OCI-M1 (cell line): ENCODE measurements at places on chromosomes 12 and 14.

DNA sequence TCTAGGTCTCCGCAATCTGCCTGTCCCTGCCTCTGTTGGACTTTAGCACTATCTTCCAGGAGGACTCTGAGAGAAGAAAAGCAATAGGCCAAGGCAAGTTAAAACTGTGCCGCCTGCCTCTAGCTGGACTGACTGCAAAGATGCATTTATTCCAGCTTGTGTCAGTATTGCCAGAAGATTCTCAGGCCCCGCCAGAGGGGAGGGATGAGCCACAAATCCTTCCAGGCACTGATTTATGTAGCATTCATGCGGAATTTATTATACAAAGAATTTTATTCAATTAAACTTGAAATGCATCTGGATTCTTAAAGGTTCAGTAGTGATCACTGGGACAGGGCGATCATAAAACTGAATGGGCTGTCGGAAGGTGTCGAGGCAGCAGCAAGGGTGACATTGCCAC, 19.8 kb downstream of the MMAB start:
- no peak for DNase-seq

DNA sequence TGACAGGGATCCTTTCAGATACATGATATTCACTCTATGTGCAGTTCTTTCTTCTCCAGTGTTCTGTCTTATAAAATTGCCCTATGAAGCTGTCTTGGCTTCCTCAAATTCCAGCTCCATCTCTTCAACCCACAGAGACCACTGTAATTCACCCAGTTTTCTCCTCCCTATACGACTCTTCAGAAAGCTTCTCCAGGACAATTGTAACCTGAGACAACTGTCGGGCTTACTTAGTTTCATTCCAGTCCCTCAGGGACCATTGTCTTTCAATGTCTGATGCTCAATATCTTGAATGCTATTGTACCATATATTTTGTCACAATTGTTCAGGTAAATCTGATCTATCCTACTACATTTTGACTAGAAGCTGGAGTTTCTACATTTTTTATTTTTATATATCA, 345.3 kb downstream of the RPL10L start:
- DNase-seq, result no peak

- DNase-seq, result no peak
Observed at GRCh38 chr14:49882826-49883694, 9.8 kb upstream of the ARF6 start.

DNA sequence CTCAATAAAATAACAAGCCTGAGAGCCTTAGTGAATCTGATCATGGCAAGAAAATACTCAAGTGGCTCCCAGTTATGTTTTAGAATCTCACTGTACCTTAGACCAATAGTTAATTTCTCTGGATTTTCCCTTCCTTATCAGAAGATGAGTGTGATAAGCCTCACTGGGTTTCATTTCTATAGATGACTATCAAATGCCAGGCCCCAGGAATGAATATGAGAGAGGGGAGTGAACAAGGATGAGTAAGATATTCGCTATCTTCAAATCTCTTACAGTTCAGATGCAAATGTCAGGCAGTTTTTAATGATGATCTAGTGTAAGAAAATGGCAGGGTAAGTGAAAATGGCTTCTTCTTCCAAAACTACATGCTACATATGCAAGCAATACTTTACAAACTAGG, 26.1 kb upstream of the OR10P1 start:
- no peak for DNase-seq

DNA sequence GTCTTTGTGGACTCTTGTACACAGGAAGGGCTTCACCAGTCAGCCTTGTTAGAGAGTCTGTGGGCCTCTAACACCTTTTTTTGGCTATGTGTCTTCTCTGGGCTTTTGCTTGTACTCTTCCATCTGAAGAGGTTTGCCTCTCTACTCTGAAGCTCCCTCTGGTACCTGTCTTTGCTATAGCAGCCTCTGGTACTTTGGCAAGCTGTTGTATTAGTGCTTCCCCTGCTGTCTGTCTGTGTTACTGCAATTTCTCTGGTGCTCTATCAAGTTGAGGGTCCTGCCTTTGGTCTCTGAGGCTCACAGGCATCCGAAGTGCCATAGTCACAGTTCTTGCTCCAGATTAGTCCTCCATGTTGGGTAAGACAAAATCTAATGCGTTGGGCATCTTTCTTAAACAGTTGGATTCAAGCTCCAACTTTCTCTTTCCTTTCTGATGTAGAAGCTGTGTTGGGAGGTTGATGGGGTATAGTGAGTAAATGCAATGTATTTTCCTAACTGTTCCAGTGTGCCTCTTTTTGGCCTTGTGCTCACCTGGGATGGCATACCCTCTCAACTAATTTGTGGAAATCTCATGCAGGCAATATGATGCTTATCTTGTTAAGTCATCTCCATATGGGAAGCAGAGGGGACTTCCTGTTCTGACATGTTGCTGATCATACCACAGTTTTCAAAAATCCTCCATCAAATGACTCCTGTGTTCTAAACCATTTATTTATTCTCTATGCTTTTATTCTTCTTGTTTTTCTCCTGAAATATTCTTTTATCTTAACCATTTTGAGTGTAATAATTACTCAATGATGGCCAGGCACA, 88.8 kb downstream of the ATF7IP start:
- DNase-seq, result peak; percentile 70

- no peak for DNase-seq
Observed at GRCh38 chr14:23942587-23942986, 11.0 kb upstream of the DHRS4 start.

GRCh38 chr12:31011336-31011735, 62.3 kb upstream of the DDX11 start:
- DNase-seq, result no peak

GRCh38 chr12:110661337-110661972, 27.5 kb downstream of the HVCN1 start:
- DNase-seq, result no peak

DNA sequence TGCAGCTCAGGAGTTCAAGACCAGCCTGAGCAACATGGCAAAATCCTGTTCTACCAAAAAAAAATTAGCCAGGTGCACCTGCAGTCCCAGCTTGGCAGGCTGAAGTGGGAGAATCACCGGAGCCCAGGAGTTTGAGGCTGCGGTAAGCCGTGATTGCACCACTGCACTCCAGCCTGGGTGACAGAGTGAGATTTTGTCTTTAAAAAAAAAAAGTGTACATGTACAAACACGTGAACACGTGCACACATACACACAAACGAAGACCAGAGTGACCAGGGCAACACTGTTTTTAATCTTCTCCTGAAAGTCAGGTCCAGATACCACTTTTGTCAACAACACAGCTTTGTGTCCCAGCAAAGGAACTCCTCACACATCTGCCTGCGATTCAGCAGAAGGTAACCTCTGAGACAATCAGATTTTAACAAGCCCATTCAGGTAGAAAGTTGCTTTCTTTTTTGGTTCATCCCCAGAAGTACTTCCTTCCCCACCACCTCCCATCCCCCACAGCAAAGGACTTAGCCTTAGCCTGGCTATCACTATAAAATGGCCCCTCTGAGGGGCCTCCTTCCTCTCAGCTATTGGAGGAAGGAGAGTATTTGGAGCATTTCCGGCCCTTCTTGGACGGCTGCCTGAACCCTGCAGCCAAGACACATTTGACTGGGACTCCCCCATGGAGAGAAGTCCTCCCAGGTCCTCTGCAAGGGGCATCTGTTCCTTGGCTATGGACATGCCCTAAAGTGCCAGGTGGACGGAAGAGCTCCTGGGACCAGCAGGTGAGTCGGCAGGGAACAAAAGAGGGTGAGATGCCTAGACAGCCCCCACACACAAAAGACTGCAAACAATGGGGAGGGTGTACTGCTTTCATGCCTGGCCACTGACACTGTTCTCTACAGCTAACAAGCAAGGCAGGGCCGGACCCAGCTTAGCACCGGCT, 9.8 kb downstream of the CTDSP2 start:
- DNase-seq, result peak; percentile 88

DNA sequence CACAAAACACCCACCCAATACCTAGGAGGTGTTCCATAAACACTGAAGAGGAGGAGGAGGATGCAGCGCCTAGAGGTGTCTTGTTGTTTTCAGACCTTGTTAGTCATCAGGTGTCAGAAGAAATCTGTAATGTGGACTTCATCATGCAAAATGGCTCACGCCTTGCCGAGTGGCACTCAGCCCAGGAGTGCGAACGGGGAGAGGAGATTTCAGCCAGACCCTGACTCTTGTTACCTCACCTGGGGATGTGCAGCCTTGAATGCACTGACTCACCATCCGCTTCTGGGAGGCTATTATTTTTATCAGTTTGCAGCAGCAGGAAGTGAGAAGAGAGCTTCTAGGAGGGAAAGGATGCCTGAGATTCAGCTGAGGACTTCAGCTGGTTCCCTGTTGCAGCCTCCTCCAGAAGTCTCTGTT, 48.2 kb upstream of the PLXNC1 start:
- peak; percentile 56 for DNase-seq

DNA sequence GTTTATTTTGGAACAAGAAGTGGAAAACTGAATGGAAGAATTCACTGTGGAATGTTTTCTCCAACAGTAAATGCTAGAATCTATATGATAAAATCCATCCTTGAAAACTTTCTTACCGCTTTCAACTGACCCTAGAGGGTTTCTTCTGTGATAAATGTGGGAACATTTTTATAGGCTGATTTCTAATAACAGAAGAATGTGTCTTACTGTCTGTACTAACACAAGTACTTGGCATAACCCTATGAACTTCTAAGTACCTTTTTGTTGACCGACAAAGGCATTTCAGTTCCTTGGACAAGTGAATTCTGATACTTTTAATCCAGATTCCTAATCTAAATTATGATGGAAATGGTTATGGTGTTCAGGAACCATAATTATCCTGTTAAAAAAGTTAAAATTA, 1109.7 kb upstream of the FLRT2 start:
- no peak for DNase-seq

- no peak for DNase-seq
Observed at GRCh38 chr12:42564556-42564955, 25.0 kb downstream of the PRICKLE1 start.

DNA sequence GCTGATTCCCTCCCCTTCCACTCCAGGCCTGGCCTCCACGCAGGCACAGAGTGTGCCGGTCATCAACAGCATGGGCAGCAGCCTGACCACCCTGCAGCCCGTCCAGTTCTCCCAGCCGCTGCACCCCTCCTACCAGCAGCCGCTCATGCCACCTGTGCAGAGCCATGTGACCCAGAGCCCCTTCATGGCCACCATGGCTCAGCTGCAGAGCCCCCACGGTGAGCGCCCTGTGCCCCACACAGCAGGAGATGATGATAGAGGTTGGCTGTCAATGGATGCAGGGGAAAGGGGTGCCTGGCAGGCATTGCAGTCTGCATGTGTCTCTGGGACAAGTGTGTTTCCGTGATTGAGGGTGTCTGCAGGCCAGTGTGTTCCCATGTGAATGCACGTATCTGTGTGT, 18.8 kb downstream of the C12orf43 start:
- no peak for DNase-seq
